ENCODE measurements at places on chromosomes 13 and 19.

- DNase-seq: no peak
These were observed 213.1 kb downstream of the OXGR1 start for GRCh38 chr13:96781141-96781540.

GRCh38 chr19:29845574-29846176, 33.9 kb downstream of the CCNE1 start:
- peak; percentile 20 for DNase-seq

DNA sequence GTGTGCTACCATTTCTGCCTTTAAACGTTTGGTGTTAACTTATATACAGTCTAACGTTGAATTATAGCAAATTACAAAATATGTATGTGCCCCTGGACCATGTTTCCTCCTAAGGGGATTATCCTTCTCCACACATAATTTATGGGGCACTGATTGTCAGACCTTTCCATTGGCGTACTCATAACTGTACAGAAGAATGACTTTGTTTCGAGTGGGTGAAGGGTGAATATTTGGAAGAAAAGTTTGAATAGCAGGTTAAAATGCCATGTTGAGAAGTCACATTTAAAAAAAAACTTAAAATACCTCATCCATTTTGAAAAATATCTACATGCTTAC, 58.8 kb downstream of the SLC10A2 start:
- DNase-seq: no peak

GRCh38 chr13:40165316-40165932, 501.0 kb downstream of the FOXO1 start:
- DNase-seq: no peak

DNA sequence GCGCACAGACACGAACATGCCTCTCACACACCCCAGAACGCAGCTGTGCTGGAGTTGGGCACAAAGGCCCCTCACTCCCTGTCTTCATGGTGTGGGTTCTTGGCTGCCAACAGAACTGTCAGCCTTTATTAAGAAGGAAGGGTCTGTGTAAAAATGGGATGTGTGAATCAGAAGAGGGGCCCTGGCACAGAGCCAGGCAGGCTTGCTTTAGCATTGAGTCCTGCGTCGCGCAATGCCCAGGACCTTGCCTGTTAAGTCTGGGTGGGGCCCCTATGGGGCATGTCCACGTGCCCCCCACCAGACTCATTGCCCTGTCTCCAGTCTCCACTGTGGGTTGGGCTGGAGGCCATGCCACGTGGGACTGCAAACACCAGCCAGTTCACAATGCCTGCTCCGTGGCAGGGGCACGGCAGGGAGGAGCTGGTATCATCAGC, 84.8 kb downstream of the SLC7A1 start:
- no peak for DNase-seq

- no peak for DNase-seq
These were observed 76.0 kb upstream of the STK24 start for GRCh38 chr13:98652721-98653462.

- peak; percentile 80 for DNase-seq
These were observed 22.2 kb downstream of the SIGLEC5 start for GRCh38 chr19:51607920-51608562.

GRCh38 chr19:39410017-39410830, 2.2 kb upstream of the PLEKHG2 start:
- peak; percentile 74 for DNase-seq

DNA sequence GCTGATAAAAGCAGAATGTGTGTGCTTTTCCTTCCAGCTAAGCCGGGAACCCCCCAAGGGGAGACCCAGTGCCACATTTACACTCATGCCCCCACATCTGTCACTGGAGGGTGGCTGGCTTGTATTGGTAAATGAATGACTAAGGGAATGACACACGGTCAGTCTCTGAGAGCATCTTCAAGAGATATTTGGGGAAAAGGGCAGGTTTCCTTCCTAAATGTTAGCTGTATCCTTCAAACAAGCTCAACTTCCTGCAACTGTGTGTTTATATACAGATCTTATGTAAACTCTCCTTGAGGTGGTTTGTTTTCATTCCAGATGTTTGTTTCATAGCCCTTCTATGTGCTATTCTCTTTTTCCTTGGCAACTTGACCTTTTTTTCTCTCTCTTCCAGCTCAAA, 192.6 kb downstream of the COL4A1 start:
- no peak for DNase-seq

DNA sequence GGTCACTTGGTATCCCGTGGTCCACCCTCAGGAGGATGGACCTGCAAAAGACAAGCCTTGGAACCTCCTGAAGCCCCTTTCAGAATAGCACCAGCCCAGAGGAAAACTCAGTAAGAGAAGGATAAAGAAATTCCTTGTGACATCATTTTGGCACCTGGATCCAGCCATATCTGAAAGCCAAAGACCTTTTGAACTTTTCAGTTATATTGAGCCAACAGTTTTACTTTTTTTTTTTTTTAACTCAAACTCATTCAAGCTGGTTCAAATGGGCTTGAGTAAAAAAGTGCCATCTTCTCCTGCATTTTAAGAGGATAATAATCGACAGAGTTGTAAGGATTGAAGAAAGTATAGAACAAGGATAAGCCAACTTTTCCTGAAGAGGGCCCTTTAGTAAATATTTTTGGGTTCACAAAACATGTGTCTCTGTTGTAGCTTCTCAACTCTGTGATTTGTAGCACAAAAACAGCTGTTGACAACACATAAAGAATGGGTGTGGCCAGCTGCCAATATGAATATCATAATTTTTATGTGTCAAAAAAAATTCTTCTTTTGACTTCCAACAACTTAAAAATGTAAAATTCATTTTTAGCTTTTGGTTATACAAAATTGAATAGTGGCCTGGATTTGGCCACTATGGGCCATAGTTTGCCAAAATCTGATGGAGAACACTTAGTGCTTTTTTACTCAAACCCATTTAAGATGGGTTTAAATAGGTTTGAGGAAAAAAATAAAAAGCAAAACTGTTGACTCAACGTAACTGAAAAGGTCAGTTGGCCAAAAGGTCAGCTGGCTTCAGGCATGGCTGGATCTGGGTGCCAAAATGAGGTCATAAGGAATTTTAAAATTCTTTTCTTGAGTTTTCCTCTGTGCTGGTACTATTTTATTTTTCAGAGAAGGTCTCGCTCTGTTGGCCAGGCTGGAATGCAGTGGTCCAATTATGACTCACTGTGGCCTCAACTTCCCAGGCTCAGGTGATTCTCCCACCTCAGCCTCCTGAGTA, 50.7 kb downstream of the ACSBG2 start:
- DNase-seq: no peak

DNA sequence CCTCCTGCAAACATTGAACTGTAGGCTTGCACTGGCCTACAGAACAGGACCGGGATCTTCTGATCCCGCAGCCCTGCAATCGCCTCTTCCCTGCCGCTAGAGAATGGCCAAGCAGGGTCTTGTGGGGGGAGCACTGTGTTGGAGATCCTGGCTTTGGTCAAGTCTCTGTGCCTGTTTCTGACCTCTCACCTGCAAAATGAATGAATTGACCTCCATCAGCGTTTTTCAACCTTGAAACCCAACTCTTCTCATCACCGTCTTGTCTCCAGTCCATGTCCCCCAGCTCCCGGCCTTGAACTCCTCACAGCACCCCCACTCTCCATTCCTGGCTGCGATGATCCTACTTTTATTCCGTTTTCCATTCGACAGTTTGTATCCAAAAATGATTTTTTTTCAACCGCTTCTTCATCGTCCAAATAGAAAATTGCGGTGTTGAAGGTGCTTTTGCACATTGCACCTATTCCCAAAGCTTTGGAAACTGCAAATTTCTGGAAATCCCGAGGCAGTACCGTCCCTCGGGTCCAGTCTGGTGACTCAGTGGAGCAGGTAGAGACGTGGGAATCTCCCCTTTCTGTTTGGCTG, 2.0 kb downstream of the MYO9B start:
- DNase-seq: no peak

GRCh38 chr13:113851826-113852535, 11.9 kb downstream of the GAS6 start:
- DNase-seq: no peak

- no peak for DNase-seq
These were observed 15.9 kb upstream of the C13orf46 start for GRCh38 chr13:113989585-113990300.

GRCh38 chr19:590750-591098, 1.0 kb downstream of the HCN2 start:
- DNase-seq: no peak

DNA sequence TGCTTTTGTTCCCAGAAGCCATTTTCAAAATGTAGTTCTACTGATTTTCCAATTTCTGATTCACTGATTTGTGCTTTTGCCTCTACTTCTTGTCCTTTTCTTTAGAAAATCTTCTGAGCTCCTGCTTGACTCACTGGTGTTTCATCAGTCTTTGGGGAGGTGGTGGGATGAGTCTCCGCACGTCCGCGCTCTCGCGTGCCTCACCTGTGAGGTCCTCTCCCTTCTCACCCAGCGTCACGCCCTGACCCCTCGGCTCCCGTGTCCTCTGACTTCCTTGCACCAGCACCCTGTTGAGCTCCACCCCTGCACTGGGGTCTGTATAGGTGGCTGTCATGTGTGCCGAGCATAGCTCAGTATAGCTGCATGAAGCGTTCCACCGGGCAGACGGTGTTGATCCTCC, 52.7 kb upstream of the MCF2L start:
- DNase-seq: no peak

- DNase-seq: no peak
These were observed 279 bp downstream of the DMRTC2 start for GRCh38 chr19:41845051-41845590.

GRCh38 chr13:101390461-101390860, 25.8 kb downstream of the NALCN start:
- DNase-seq: peak; percentile 29

GRCh38 chr13:48838193-48838973, 137.3 kb upstream of the FNDC3A start:
- peak; percentile 57 for DNase-seq

GRCh38 chr19:16297575-16298178, 26.9 kb upstream of the KLF2 start:
- DNase-seq: no peak

GRCh38 chr19:7738023-7738422, 6.1 kb upstream of the CLEC4G start:
- no peak for DNase-seq

Data from cardiac fibroblast (primary cell).